ENCODE measurements at places on chromosomes 4 and X.

DNA sequence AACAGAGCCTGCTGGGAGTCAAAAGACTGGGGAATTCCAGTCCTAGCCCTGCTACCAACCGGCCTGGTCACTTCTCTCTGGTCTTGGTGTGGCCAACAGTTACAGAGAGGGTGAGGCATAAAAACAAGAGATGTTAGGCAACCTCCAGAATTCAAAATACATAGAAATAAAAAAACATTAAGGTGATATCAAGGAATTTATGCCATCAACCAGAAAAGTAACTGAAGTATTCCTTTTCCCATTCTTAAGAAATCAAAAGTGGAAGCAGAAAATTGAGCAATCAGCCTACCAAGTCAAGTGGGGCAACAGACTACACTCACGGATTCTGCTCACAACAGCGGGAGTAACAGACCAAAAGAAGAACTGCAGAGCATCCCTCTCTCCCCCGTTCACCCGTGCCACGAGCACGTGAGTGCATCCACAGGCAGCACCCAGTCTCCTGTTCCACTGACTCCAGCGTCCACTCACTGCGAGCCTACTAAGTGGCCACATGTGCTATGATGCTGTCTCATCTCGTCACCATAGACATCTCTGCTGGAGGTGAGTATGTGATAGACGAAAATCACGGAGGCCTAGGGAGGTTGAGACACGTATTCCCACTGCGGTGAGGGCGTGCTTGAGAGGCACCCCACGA is 29.3 kb downstream of the AFAP1 start:
- no peak for DNase-seq

DNA sequence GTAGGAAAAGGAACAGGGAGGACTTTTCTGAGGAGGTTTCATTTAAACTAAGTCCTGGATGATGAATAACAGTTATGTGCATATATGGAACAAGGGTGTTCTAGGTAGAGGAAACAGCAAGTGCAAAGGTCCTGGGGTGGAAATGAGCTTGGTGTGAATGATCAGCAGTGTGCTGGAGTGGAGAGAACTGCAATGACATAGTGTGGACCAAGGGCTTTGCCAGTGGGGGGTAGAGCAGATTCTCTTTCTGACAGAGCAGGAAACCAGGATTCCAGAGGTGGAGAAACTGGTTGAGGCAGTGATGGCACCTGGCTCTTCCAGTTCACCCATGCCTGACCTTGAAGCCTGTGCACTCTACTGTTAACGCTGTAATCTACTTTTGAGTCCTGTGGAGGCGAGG is 1.7 kb downstream of the PPP1R3F start:
- DNase-seq, result no peak

DNA sequence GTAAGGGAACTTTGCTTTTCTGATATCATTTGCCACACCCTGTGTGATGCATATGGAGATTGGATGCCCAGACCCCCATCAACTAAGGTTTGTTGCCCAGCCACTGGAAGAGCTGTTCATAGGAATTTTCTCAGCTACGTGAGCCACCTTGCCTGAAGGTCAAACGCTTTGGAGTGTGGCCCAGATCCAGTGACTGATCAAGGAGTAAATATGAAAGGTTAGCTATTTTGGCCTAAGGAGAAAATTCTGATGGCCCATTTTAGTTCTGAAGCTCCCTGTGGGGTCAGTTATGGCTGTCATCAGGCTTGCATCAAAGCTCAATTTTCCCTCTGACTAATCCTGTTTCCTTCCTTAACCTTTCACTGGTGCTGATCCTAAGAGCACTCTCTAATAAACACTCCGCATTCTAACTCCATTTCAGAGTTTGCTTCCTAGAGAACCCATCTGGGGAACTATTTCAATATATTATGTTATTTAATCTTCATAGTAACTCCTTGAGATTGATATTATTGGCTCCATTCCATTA is 407.7 kb downstream of the SPRY1 start:
- no peak for DNase-seq

- DNase-seq, result no peak
Observed at GRCh38 chr4:52366621-52367020, 292.5 kb downstream of the USP46 start.

DNA sequence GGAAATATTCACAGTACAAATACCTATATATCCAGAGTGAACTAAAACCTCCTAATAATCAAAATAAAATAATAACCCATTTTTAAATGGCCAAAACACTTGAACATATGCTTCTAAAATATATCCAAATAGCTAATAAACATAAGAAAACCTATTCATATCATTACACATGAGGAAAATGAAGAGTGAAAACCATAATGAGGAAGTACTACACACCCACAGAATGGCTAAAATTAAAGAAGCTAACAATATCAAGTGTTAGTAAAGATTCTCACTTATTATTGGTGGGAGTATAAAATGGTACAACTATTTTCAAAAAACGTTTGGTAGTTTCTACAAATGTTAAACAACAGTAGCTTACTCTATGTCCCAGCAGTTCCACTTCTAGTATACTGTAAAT is 92.1 kb downstream of the KLHL13 start:
- no peak for DNase-seq

GRCh38 chr4:13142726-13143125 is 341.4 kb downstream of the RAB28 start:
- DNase-seq, result no peak

- DNase-seq, result no peak
Observed at GRCh38 chr4:76624241-76624681, 189.2 kb downstream of the SHROOM3 start.

DNA sequence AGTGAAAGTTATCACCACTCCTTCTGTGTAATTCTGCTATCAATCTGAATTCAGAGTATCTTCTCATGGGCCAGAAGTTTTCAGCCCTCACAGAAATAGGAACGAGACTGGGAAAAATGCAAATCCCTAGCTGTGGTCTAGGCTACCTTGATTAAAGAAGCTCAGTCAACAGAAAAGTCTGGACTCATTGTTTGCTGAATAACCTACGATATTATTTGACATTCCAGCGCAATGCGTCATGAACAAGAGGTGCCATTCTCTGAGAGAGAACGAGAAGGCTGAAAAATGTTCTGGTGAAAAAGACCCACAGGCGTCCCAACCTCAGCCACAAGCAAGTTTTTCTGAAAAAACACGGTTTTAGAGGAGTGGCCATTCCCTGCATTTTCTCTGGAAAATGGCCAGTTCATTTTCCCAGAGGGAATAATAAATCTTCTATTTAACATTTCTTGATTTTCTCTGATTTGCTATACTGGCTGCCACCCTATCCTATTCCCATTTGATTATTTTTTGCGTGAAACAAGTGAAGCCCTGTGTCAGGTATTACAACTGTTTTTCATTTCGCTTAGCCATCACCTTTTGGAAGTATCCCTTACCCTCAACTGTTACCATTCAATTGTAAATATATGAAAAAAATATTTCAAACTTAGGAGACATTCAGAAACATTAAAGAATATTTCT is 1117.6 kb upstream of the PRKX start:
- DNase-seq, result no peak

- DNase-seq, result no peak
Observed at GRCh38 chr4:106165351-106166010, 150.5 kb downstream of the TBCK start.

DNA sequence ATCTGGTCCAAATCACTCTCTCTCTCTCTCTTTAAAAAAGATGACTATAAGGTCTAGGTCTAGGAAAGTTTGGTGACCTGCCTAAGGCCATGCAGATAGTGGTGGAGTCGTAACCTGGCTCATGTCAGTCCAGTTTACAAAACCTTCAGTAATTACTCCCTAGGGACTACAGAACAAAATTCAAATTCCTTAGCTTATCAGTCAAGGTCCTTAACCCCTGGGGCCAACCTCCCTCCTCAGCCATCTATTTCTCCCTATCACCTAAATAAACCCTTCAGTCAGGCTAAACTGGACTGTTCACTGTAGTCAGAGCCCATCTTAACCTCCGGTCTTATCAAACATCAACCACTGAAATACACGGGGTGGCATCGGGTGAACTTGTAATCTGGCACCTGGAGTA is 68.9 kb downstream of the MAP3K15 start:
- no peak for DNase-seq

DNA sequence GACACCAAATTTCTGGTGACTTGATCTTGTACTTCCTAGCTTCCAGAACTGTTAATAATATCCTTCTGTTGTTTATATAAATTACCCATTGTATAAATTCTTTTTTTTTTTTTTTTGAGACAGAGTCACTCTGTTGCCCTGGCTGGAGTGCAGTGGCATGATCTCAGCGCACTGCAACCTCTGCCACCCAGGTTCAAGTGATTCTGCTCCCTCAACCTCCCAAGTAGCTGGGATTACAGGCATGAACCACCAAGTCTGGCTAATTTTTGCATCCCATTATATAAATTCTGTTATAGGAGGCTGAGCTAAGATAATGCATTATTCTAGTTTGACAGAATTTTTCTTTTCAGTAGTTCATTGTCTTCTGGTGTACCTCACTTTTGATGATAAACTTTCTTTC is 157.0 kb upstream of the DDIT4L start:
- DNase-seq, result no peak

DNA sequence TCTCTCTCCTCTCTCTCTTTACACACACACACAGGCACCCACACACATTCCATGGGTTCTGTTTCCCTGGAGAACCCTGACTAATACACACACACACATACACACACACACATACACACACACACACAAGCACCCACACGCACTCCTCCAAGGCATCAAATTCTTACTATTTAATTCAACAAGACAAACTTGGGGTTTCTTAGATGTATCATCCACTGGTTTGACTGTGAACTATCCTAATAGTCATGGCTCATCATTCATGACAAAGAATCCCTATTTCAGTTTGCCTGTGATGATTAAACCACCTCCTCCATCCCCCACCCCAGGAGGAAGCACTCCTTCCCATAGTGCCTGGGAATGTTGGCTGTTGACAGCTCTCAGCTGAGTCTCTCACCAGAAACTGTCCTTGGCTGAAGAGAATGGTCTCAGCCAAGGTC is 98.2 kb downstream of the USP46 start:
- no peak for DNase-seq

- DNase-seq, result no peak
Observed at GRCh38 chrX:70960730-70961129, 29.8 kb upstream of the SLC7A3 start.

- DNase-seq, result no peak
Observed at GRCh38 chr4:111263836-111264235, 641.0 kb upstream of the PITX2 start.

DNA sequence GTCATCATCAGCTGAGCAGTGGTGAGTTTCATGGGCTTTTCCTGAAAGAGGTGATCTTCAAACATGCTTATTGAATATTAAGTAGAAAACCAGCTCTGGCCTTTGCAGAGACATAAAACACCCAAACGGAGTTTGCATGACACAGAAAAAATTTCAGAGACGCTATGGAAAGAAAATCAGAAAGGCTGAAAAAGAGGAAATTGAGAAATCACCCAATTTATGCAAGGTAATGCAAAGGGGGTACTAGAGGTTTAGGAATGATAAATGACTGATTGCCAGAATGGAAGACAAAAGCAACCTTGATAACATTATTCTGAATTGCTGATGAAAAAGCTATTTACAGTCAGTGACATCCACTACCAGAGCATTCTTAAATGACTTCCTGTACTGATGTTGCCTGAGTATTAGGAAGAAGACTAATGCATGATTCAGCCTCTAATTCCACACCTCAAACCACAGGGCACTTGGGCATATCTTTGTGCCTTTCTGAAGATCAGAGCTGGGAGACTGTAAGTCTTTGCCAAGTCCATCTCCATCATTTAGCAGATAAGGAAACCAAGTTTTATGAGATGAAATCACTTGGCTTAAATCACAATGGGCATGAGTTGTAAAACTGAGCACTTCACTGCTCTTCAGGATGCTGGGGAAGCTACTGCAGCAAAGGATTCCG is 565.7 kb downstream of the PPARGC1A start:
- no peak for DNase-seq

DNA sequence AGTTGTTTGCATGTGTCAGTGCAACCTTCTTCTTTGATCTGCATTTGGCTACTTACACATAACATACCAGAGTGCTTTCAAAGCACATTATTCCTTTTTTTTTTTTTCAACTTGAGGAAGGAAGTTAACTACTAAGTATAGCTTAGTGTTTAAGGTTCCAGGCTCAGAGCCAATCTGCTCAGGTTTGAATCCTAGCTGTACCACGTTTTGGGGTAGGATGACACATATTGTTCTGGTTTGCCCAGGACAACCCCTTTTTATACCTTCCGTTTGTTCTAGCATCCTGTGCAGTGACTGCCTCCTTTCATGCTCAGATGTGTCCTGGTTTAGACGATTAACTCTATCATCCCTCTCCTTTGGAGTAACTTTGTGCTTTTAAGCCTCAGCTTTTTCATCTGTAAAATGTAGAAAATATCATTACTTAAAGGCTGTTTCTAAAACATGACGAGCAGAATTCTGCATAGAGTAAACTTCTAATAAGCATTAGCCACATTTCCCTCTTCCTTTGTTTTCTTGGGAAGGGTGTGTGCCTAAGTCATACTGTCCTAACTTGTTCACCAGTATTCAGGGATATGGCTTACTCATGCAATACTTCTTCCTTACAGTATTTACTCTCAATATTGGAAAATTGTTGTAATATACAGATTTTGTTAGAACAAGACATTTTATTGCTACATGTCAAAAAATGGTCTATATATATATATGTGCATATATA is 281.3 kb downstream of the C4orf33 start:
- DNase-seq, result no peak

DNA sequence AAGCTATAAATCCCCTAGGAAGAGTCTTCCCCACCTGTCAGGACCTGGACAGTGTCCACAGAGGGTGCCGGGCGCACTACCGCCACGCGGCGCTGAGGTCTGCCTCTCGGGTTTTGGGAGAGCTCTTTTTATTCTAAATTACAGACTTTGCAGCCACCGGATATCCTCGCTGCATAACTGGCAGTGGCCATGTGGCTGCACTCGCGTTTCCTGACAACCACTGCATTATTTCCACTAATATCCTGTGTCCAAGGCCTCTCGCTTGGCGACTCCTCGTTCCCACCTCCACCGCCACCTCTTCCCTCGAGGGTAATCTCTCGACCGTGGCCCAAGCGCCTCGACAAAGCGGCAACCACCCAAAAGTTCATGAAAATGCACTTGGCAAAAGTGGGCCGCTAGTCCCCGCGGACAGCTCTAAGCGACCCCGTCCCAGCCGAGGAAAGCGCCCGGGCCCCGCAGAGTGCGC is 512 bp upstream of the TMEM131L start:
- no peak for DNase-seq

DNA sequence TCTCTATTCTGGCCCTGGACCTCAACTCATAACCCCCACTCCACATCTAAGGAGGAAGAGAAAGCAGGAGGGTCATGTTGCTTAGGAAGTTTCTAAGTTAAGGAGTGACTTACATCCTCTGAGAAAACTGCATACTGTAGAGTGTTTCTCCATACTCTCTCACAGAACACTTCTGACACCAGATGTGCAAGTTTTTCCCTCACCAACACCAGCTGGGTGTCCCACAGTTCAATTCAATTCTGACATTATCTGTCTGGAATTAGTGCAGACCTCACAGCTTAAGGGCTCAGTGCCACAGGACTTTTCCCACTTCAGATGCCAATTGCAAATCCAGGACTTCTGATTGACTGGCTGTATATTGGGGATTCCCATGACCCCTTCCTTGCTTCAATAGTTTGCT is 89.0 kb upstream of the SFRP2 start:
- no peak for DNase-seq

All from CD4-positive, CD25-positive, alpha-beta regulatory T cell (primary cell).